ENCODE measurements at places on chromosomes 11 and 22.

- no peak for DNase-seq
Observed at GRCh38 chr11:131408025-131408640, 37.7 kb downstream of the NTM start.

GRCh38 chr11:87440076-87440770 lies 402.5 kb downstream of the TMEM135 start:
- DNase-seq = no peak

DNA sequence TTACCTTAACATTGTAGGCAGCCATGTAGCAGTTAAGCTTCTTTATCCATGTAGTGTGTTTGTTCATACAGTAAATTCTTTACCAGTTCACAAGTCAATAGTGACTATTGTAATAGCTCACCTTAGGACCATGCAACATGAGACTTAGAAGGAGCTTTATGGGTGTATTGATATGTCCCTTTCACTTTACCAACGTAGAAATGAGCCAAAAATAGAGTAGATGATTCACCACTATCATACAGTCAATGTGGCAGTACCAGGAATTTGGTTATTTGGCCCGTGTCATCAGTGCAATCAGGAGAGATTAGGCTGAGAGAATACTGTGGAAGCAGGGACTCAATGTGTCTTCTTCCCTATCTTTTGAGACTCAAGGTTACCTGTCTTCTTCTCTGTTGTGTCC lies 4.7 kb downstream of the ZDHHC13 start:
- no peak for DNase-seq

DNA sequence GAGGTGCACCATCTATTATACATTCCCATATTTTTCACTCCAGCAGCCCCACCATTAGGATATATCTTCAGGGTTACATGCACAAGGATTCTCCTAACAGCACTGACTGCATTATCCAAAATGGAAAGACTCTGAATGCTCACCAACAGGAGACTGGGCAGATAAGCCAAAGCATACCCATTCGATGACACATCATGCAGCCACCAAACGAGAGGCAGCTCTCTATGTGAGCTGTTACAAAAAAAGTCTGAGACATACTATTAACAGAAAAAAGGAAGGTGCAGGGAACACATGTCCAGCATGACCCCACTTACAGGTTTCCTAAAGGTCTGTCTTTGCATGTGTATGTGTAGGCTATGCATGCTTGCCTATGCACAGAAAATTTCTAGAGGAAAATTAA lies 12.4 kb upstream of the SERPIND1 start:
- DNase-seq = no peak

GRCh38 chr11:36460220-36460619 lies 49.9 kb downstream of the TRAF6 start:
- DNase-seq = no peak

GRCh38 chr11:85627332-85627997 lies at the start of gene DLG2:
Gene DLG2, minus strand, starts transcription at chr11:85627344.
- DNase-seq = no peak

DNA sequence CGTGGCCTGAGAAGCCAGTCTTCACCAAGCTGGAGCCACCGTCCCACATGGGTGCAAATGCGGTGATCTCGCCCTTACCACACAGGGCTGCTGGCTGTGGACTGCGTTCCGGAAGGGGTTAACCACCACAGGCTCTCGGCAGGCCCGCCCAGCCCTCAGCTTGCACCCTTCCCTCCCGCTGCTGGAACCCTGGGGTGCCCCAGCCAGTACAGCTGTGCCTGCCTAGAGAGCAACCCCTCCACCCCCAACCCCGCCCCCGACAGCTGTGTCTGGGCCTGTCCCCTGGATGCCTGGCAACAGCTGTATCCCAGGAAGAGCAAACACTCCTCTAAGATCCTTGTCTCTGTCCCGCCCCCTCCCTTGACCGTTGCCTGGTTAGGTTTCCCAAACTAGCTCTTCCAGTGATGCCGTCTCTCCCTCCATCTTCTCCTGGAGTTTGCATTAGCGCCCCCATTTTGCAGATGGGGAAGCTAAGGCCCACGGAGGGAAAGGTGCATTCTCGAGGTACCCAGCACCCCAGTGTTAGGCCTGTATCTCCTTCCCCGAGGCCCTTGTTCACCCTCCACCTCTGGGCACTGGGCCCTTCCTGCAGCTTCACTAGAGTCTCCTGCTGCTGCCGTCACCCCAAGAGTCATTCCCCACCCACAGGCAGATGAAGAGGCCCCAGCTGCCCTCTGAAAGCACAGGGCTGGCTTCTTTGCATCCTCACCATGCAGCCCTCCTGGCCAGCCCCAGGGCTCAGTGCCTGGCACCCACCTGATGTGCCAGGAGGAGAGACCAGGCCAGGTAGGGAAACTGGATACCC lies 12.6 kb upstream of the COX8A start:
- no peak for DNase-seq

- DNase-seq = no peak
Observed at GRCh38 chr11:100152766-100153165, 534.3 kb upstream of the ARHGAP42 start.

DNA sequence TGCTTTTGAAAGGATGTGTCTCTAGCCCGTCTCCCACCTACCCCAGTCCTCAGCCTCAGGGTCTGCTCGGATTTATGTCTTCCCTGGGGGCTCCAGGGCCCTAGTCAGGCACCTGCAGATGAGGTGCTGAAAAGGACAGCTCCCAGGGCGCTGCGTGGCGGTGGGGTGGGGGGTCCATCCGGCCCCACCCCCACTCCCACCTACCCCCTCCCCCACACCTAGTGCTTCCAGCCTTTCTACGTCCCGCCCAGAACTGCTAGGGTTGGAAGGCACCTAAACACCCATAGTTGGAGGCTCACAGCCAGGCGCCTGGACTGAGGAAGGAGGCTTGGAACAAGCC lies 1.4 kb upstream of the ROBO3 start:
- DNase-seq = no peak

DNA sequence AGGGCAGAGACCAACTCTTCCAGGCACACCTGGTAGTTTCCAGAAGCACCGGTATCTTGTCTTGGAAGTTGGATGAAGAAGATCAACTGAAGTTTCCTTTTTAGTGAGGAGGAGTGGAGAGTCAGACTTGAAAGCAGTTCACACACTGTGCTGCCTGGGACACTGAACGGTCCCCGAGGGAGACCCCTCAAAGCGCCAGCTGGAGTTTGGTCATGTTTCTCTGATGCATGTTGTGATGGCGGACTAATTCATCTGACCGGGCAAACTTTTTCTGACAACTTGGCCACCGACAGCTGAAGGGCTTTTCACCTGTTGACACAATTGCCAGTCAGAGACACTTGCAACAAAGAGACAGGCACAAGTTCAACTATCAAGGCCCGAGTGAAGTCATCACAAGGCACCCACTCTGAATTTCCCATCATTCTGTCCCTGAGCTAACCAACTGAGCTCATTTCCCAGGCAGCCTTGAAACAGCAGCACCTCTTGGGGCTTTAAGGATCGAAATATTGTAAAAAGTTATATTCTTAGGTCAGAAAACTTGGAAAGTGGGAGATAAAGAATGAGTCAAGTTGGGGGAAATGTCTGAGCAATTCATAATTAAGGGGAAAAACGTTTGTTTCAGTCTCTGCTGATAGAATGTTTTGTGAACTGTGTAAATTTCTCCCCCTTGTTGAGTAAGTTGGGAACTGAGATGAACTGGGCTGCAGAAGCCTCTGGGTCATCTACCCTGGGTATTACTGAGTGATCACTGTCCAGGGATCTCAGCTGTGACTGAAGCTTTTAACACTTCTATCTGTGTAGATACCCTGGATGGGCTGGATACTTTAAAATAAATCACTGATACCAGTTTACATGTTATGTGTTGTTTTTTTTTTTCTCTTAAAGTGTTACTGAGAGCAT lies 46.2 kb downstream of the WT1 start:
- DNase-seq = no peak

DNA sequence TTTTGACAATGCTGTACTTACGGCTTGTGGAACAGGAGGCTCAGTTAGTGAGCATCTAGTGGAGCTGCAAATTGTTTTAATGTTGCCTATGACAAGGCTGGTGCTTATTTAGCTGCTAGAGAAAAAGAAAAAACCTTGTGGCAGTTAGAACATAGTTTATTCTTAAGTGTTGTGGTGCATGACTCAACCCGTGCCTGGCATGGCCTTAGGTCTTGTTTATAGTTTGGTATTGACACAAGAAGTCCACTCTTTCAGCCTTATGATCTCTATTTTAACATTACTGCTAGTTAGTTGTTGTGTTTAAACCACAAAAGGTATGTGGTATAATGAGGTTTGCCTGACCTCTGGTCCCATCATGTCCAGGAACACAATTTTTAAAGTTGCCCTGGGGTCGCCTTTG lies 744.6 kb downstream of the FAM181B start:
- DNase-seq = no peak

- DNase-seq = no peak
Observed at GRCh38 chr22:28027453-28028448, 108.7 kb upstream of the PITPNB start.

GRCh38 chr22:45163099-45163450 lies 650 bp upstream of the NUP50 start:
- DNase-seq = no peak

DNA sequence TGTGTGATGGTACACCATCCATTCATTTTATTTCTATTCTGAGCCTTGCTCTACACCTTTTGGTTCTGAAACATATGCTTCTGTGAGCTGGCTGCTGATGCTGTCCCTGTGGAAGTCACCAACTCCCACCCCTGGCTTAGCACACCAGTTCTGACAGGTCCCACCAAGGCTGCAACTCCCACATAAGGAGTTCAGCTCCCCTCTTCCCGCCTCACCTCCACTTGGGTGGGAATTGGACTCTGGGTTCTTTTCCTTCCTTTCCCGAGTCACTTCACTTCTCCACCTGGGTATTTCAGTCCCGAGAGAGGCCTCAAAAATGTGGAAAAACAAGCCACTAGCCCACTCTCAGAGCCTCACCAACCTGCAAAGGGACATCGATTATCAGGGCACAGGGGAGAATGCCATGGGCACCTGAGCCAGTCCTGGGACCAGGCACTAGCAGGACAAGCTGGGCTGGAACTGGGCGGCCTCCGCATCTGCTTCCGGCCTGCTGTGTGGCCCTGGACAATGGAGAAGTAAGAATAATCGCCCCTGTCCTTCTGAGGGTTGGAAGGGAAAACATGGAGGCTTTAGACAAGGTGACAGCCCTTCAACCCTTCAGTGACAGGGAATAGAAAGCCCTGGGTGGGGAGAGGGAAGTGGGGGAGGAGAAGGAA lies 80.1 kb downstream of the IGLL1 start:
- no peak for DNase-seq

GRCh38 chr22:41177040-41177621 lies 28.0 kb upstream of the L3MBTL2 start:
- no peak for DNase-seq

DNA sequence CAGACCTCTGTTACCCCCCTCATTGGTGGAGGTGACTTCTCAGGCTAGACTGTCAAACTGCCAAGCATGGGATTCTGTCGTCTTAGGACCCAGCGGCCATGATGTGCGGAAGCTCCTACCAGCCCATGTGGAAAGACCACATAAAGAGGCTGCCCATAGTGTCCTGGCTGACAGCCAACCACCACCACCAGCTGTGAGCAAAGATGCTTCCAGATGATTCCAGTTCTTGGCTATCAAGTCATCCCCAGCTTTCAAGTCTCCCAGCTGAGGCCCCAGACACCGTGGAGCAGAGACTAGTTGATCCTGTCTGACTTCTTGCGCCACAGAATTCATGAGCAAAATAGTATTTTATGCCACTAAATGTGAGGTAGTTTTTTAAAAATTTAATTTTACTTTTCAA lies 32.9 kb downstream of the SCUBE1 start:
- DNase-seq = no peak

DNA sequence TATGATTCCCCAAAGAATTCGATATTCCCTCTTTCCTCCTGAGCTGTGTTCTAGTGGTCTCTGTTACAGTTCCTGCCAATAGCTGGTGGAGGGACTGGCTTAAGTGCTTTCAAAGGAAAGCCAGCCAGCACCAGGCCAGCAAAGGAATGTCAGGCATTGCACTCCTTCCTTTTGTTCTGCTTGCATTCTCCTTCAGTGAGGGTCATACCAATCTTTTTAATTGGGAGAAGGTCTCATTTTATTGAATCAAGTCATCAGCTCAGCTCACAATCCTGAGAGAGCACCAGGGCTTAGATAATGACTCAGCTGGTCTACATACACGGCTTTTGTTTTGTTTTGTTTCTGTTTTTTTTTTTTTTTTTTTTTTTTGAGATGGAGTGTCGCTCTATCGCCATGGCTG lies 222.9 kb downstream of the NAV2 start:
- DNase-seq = no peak

- peak; percentile 63 for DNase-seq
Observed at GRCh38 chr22:31248138-31248745, 36.1 kb downstream of the LIMK2 start.

- no peak for DNase-seq
Observed at GRCh38 chr22:29481265-29482000, 1.4 kb downstream of the NEFH start.

DNA sequence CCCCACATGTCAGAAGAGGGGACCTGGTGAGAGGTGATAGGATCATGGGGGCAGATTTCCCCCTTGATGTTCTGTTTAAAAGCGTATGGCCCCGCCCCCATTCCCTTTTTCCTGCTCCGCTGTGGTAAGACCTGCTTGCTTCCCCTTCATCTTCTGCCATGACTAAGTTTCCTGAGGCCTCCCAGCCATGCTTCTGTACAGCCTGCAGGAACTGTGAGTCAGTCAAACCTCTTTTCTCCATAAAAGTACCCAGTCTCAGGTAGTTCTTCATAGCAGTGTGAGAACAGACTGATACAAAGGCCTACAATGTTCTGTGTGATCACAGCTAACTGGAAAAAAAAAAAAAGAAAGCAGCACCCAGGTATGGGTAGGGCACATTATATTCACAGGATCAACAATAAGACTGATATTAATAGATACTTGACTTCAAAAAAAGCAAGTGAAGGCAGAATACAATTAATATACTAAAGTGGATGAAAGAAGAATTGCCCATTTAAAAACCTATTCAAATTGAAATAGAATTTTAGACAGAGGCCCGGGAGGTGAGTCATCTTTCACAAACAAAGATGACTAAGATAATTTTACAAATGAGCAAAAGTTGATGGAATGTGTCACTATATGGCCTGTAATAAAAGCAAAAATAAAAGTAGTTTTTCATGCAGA lies 1.7 kb upstream of the OR52K1 start:
- DNase-seq = no peak

GRCh38 chr11:116424615-116425261 lies 348.0 kb downstream of the BUD13 start:
- no peak for DNase-seq
